ENCODE measurements at places on chromosomes 7 and 10.
A peak's percentile ranks its signal among the peaks of the same experiment; 100 is the strongest.

DNA sequence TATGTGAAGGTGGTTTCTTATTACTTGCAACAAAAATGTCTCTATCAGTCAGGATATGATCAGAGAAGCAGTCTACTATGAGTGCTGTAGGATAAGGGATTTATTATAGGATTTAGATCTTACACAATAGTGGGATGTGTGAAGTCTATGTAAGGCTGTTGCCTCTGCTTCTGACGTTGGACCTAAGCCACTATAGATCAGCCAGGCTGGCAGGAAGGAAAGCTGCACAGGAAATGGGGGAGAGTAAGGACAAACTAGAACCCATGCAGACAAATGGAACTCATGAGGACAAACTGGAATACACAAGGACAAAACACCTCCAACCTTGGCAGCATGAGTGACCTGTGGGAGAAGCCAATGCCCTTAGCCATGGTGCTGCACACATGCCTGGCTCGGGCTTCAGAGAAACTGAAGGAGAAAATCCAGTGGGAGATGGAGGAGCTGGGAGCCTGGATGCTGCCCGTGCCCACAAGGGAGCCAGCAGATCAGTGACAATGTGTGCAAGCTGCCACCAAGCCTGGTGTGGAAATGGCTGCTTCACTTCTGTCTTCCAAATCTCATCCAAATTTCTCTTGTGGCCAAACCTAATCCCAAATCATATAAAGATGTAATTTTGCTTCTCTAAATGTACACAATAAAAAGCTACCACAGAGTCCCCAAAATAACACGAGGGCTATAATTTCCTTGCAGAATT, 147.0 kb upstream of the PCGF5 start:
- no peak for DNase-seq

GRCh38 chr7:45401155-45401554, 173.0 kb upstream of the ADCY1 start:
- DNase-seq = no peak

- peak; percentile 87 for DNase-seq
These were observed 537 bp upstream of the MRPS24 start for GRCh38 chr7:43869867-43870240.

GRCh38 chr10:50280049-50280841, 28.9 kb upstream of the ASAH2 start:
- DNase-seq = no peak

DNA sequence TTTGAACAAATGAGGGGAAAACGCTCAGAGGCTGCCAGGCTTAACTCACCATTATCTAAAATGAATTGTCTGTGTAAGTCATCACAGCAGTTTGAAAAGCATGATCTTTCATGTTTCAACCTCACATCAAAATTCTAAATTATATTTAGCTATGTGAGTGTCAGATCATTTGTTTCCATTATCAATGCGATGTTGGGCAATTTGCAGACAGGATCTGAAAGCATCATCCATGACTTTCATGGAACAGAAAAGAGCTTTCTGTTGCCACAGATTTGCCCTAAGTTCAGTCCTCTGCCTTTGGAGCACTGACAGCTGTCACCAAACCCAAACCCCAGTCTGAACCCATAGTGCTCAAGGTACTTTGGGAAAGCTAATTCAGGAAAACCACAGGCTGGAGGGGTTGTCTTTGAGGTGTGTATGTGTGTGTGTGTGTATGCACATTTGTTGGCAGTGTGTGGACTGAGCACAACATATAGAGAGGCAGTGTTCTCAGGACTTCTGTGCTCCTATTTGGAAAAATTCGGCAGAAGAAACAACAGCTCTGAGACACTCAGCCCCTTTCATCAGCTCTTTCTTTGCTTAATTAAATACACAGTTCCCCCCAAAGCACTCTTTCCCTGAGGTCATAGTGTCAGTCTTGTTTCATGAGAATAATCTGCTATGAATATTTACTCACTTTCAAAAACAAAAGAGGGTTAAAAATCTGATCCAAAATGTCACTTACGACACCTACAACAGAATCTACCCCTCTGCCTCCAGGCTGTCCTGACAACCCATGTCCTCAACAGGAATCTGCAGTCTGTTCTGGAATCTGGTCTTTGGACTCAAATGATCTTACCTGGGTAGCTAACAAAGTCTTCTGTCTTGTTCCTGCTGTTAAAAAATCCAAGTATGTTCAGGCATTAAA, 188.5 kb upstream of the KLF14 start:
- no peak for DNase-seq

- DNase-seq = peak; percentile 68
These were observed 80.0 kb downstream of the ATXN7L1 start for GRCh38 chr7:105796365-105796764.

- no peak for DNase-seq
These were observed 33.7 kb downstream of the CTTNBP2 start for GRCh38 chr7:117839507-117839906.

DNA sequence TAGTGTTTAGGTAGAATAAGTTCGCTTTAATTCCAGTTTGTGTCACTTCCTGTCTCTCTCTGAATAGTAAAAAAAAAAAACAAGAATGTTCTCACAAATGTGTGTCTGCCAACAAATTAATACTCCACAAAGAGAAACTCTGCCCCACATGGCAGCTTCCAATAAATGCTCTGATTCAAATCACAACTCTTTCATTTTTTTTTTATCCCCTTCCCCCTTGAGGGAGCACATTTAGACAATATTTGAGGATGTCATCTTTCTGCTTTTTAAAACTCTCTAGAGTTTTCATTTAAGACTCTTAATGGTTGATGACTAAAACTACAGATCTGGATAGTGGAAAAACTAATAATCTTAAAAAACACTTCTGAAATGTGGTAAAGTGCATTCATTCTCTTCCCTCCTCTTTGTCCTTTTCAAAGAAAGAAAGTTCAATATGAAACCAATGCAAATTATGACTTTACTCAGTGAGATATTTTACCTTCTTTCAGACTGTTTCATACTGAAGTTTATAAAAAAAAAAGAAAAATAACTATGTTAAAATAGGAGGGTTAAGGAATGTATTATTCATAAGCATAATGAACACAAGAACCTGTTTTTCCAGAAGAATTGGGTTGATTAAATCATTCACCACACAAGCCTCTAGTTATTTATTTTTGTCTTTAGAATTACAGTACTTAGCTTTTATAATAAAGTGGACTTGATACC, 42.3 kb downstream of the ARID5B start:
- peak; percentile 47 for DNase-seq

GRCh38 chr10:86110156-86110786, 256.3 kb downstream of the GRID1 start:
- DNase-seq = no peak

DNA sequence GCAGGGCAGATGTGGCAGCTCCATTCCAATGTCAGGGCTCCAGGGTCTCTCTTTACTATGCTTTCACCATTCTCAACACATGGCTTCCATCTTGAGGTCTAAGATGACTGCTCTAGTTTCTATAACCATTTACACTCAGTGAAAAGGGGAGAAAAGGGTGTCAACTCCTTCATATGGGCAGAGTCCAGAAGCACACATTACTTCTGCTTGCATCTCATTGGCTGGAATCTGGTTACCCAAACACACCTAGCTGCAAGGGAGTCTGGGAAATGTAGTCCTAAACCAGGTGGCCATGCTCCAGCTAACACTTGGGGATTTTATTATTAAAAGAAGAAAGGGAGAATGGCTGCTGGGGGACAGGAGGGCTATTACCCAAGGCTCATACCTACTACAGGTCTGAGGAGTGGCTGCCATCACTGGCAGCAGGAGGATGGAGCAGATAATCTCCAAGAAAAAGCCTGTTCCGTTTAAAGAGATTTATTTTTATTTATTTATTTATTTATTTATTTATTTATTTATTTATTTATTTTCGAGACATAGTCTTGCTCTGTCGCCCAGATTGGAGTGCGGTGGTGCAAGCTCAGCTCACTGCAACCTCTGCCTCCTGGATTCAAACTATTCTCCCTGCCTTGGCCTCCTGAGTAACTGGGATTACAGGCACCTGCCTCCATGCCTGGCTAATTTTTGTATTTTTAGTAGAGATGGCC, 29.1 kb upstream of the LBX1 start:
- no peak for DNase-seq

DNA sequence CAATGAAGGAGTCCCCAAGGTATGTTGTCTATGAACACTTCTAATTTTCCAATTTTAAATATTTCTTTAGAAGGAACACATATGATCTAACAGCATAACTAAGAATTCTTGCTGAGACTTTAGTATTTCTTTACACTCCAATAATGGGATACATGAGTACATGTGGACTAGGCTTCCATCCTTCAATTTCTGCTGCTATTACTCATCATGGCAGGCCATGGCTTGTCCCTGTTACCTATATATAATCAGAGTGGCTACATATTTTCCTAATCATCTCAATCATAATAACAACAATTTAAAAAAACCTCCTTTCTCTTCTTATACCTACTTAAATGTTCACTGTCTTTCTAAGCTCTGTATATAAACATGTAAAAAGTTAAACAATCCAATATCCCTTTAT, 60.3 kb upstream of the TAC1 start:
- no peak for DNase-seq

DNA sequence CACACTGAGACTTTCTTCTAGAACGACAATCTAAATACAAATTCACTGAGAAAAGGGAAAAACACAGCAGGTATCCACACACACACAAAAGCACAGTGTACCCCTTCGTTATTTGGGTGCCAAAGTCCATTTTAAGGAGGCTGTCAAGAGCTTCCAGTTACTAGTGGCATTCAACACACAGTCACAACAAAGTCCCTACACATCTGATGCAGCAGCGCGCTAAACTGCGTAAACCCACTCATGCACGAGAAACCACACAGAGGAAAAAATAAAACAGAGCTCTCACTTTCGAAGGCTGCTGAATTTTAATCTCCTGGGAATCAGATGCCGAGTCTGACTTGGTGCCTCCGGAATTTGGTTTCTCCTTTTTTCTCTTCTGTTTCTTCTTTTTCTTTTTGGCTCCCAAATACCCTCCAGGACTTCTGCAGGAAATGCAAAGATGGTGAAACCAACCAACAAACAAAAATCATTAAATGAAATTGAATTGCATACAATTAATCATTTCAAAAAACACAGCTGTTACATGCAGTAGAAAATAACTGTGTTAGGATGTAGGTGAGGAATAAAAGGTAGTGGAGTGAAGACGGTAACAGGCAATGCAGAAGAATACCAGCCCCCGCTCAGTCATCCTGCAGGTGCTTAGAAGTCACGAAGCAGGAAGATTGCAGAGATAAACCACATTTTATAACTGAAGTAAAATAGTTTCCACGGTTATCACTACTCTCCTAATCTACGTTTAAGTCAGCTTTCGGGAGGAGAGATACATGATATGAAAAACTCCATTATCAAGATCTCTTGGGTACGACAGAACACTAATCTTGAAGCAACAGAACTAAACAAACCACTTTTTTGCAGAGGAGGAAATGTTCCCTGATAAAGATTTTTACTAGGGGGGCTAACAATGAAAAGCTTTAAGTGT, 27.1 kb downstream of the NMT2 start:
- no peak for DNase-seq

DNA sequence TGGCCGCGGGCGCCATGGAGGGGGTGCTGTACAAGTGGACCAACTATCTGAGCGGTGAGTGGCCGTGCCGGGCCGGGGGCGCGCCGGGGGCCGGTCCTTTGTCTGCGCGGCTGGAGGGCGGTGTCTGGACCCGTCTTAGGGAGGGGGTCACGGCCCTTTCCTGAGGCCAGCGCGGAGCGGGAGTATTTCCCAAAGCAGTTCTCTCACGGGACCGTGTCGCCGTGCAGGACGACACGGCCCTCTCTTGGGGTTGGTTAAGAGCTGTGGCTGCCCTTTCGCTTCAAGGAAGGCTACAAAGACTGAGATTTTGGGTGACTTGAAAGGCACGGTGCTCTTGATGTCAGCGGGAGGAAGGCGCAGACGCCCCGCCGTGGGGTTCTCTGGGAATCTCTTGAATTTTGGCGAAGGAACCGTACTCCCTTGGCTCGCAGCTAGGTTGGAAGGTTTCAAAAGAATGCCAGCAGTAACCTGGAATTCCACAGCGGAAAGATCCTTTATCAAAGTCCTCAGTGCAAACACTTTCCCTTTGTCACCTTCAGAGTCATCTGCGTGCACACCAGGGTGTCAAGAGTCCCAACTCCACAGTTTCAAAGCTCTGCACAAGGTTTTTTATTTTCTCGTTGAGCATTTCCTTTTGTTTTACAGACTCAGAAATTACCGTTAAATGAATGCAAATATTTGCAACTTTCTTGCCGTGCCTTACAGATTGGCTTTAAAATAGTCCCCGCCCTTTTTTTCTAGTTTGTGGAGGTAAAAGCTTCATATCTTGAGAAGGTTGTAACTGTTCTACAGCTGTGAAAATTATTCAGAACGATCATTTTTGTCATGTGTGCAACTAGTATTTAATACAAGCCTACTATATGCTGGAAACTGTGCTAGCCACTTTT, 780 bp downstream of the PLEKHA8 start:
- DNase-seq = peak; percentile 44

DNA sequence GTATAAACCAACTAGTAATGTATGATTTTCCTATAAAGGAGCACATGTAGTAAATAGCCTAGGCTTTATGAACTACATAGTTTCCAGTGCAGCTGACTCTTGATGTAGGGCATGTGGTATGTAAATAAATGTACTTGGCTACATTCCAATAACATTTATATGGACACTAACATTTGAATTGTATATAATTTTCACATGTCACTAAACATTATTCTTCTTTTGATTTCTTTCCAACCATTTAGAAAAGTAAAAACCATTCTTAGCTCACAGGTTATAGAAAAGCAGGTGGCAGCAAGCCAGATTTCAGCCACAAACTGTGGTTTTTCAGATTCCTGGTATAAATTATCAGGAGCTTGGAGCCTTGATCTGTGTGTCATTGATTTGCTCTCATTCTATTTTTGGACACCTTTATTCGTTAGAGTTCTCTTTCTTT, 1182.0 kb downstream of the CNTNAP2 start:
- peak; percentile 4 for DNase-seq

- DNase-seq = no peak
These were observed 51.3 kb downstream of the TSPAN12 start for GRCh38 chr7:120806669-120807068.

DNA sequence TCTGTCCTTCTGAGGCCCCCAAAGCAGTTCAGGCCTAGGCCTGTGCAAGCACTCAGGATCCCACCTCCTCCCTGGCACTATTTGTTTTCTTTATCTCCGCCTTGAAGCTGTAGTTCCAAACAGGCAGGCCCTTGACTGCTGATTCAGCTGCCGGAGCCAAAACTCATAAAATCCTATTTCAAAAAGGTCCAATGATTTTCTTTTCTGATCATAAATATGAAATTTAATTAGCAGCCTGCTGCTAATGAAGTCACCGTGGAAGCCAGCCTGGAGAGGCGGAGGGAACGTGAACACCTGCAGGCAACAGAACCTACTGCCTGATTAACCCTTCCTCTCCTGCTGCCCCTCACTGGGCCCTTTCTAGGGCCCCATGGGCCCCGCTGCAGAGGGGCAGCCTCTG, 60.1 kb downstream of the CARD11 start:
- DNase-seq = no peak

DNA sequence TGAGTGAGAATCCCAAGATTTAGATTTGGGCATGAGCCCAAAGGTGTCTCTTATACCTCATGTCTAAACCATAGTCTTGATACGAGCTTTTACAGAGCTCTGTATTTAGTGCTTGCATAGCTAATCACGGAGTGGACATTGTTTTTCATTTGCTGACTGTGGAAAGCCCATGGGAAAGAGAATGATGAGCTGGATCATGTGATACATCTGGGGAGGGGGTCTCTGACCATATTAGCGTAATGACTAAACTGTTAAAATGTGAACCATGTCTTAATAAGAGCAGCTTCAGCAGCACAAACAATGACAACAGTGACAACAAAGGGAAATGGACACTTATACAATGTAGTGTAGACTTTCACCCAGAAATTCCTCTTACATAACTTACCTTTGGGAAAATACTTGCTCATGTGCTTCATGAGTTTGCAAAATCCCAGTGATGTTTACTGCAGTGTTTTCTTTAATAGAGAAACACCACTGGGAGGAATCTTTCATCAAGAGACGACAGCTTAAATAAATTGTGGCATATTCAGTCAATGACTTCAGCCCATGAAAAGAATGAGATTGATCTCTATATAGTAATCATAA, 44.0 kb upstream of the ITGB1 start:
- no peak for DNase-seq

Measured in GM03348 (cell line).